NCI-H1092 (cell line): ENCODE measurements at places on chromosomes 5 and 9.

DNA sequence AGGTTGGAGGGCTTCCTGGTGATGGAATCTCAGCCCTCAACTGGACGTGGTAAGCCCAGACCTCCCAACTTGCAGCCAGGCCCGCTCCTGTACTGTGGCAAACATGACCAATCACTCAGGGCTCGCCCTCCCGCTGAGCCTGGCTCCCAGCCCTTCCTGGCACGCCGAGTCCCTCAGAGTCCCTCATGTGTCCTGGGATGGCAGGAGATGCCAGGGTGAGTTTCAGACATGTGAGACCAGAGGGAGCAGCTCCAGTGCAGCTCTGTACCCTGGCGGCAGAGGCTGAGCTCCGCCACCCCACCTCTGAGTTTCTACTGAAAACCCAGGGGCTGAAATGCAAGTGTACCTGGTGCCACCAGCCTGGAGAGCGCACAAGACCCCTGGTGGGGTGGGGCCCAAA is 42.0 kb upstream of the RXRA start:
- DNase-seq = no peak

DNA sequence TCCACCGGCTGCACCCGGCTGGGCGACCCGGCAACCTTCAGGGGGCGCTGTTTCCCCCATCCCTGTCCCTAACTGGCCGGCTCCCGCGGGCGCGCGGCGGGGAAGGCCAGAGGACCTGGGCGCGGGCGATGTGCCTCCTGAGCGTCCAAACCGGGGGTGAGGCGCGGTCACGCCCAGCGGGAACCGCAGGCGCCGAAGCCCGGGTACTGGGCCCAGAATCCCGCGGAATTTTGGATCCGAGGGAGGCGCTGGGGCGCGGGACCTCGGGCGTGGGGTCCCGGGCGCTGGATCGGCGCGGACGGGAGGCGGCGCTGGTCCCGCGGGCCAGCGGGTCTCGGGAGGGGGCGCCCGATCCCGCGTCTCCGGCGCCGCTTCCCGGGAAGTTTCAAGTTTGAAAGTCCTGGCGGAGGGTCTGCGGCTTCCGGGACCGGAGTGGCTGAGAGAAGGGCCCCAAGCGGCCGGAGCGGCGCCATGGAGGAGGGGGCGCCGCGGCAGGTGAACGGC is at the start of gene PKN3:
Gene PKN3, plus strand, starts transcription at position 59 of the 504 bp plus-strand sequence. Its CDS starts 413 bp downstream, at position 472.
- peak; percentile 76 for DNase-seq

DNA sequence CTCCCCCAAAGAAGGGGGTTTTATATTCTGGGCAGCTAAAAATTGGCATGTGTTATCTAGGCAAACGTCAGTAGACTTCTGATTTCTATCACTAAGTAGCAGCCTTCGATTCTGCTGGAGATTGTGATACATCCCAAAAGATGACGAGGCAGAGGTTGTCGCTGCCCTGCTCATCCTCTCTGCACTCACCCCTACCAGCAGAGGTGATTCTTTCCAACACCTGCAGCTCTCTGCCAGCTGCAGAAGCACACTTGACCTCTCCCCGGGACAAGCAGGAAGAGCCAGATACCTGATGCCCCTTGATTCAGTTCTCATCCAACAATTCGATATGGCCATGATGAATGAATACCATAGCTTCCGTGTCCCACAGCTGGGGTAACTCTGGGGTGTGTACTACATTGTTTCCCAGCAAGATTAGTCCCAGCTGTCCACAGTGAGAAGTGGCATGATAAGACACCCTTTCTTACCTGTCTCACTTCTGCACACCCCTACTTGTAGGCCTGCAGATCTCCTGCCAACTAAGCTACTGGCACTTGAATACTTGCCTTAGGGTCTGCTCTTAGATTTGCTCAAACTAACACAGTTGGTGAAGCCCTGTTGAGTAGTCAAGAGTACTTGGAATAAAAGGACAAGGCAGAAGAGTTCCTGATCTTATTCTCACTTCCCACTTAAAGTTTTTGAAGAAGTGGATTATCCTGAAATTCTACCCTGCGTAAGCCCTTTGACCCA is 37.6 kb upstream of the SMAD5 start:
- DNase-seq = no peak

DNA sequence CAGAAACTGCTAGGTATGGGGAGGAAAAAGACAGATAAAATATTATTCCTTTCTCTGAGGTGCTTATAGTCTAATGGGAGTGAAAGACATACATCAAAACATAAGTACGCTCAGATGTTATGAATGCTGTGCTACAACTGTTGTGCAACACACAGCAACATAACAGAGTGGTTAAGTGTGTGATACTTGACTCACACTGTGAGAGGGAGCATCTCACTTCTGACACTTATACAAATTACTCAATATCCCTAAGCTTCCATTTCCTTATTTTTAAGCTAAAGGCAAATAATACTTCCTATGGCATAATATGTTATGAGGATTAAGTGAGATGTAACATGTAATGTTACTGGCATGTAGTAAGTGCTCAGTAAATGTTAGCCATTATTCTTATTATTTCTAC is 110.6 kb upstream of the FER start:
- no peak for DNase-seq

DNA sequence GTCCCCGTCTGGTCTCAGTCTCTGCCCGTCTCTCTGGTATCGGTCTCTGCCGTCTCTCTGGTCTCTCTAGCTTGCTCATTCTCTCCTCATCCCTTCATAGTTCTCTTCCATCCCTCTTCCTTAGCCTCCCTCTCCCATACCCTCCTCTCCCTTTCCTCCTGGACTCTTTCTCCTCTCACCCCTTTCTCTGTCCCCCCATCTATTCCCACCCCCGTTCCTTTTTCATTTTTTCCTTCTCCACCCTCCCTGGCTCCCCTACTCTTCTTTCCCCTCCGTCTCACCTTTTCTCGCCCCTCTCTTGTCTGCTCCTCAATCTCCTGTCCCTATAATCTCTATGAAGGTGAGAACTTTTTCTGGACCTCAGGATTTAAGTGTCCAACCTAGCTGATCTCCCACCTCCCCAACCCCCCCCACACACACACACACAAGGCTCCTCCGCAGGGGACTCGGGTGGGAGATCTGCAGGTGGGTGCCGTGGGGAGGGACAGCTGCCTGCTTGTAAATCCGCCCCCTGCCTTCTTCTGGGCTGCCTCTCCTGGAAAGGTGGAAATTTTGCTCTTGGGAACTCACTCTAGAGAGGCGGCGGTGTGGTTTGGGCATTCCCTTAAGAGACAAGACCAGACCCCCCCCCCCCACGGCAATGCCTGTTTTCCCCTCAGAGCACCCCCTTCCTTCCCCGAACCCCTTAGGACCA is 953 bp downstream of the UBE2QL1 start:
- no peak for DNase-seq

DNA sequence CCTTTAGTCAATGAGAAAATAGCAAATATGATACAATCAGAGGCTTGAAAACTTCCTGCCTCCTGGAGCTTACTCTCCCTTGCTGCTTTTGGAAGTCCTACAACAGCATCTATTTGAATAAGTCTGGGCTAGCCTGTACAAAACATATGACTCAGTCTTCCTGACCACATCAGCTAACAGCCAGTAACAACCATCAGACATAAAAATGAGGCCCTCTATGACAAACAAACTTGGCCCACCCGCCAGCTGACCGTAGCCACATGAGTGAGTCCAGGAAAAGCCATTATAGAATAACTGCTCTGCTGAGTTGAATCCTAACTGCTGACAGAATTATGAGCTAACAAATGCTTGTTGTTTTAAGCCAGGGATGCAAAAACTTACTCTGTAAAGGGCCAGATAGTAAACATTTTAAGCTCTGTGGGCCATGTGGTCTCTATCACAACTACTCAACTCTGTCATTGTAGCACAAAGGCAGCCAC is 347.6 kb downstream of the PTPRD start:
- no peak for DNase-seq

GRCh38 chr9:113352411-113352810 is 3.1 kb downstream of the BSPRY start:
- DNase-seq = no peak

GRCh38 chr5:133141746-133142145 is 89.9 kb downstream of the HSPA4 start:
- DNase-seq = no peak

- peak; percentile 5 for DNase-seq
Measured at GRCh38 chr5:67377631-67378030, 181.0 kb upstream of the CD180 start.

- DNase-seq = no peak
Measured at GRCh38 chr9:78212868-78213267, 23.0 kb upstream of the CEP78 start.

GRCh38 chr5:76403766-76404222 is 709 bp downstream of the IQGAP2 start:
- DNase-seq = no peak

DNA sequence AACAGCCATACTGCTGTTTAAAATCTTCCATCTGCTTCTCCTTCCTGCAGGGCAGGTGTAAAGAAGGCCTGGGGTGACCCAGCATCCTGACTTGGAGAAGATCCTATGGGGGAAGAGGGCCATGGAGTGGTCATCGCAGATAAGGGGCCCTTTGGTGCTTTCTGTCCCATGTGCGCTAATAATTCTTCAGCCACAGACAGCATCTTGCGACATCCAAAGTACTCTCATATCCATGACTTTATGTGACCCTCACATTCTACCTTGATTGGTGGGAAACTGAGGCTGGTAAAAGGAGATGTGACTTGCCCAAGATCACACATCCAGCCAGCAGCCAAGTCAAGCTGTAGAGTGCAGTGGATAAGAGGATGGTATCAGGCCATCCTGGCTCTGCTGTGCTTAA is 44.3 kb upstream of the HAND1 start:
- DNase-seq = no peak

DNA sequence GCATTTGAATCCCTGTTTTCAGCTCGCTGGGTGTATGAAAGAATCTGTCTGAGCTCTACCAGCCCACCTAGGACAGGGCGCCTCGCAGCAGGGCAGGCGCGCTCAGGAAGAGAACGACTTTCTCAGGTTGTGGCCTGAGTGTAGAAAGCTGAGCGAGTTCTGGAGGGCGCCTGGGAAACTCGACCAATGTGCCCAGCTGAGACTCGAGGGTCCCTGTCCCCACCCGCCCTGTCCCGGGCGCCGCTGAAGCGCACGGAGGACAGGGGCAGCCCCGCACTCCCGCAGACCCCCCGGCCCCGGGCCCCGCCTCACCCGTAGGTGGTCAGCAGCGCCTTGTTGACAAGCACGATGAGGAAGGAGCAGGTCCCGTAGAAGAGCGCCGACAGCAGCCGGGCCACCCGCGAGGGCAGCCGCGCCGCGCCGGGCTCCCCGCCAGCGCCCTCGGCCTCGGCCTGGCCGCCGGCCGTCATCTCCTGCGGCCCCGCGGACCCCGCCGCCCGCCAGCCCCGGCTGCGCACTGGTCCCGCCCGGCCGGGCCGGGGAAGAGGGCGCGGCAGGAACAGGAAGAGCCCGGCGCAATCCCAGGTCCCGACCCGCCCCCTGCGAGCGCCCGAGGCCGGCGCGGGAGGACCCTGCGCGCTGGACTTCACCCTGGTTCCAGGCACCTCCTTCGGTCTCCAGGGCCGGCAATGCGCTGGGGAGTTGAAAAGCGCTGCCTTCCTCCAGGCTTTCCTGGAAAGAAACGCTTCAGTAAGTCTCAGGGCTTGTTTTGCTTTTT is at the start of gene SLC35D2:
Gene SLC35D2, minus strand, starts transcription at position 547 of the 778 bp plus-strand sequence. Its CDS starts 77 bp downstream, at position 470.
- no peak for DNase-seq

- no peak for DNase-seq
Measured at GRCh38 chr9:134039386-134040175, 14.3 kb downstream of the BRD3OS start.

DNA sequence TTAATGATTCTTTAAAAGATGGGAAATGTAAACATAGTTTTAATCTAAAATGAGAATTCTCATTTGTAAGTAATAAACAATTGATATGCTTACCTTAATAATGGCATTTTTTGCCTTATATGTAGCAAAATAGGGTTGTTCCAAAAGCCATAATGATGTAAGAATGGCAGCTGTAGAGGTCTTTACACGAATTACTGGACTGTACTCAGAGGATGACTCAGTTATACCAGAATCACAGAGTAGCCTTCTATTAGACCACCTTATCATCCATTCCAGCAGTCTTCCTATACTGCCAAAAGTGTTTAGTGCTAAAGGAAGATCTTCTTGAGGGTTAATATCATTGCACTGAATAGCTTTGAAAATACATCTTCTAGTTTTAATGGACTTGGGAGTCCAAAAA is 66.5 kb downstream of the CPLANE1 start:
- DNase-seq = no peak
